Osteoblast (primary cell): ENCODE measurements at places on chromosomes 5 and 9. TPM values are rescaled to one million over a fixed set of nuclear protein-coding genes. Genes with fewer than 3 reads are reported as not detected.
A peak's percentile ranks its signal among the peaks of the same experiment; 100 is the strongest.

GRCh38 chr5:172503925-172504700 lies 49.8 kb upstream of the SH3PXD2B start:
- H3K4me1 ChIP-seq, result no peaks in the 10 kb centered on the region
- H3K27me3 ChIP-seq, result peaks cover 27% of the 10 kb centered on the region
- no peaks in the 10 kb centered on the region for H3K36me3 ChIP-seq
- no peak overlapping the region for H3K4me3 ChIP-seq

GRCh38 chr5:39451276-39451941 lies 26.6 kb upstream of the DAB2 start:
- no peaks in the 10 kb centered on the region for H3K27me3 ChIP-seq
- no peak overlapping the region for H3K27ac ChIP-seq
- peaks cover 45% of the 10 kb centered on the region for H3K4me1 ChIP-seq
- no peak overlapping the region for H3K4me3 ChIP-seq

DNA sequence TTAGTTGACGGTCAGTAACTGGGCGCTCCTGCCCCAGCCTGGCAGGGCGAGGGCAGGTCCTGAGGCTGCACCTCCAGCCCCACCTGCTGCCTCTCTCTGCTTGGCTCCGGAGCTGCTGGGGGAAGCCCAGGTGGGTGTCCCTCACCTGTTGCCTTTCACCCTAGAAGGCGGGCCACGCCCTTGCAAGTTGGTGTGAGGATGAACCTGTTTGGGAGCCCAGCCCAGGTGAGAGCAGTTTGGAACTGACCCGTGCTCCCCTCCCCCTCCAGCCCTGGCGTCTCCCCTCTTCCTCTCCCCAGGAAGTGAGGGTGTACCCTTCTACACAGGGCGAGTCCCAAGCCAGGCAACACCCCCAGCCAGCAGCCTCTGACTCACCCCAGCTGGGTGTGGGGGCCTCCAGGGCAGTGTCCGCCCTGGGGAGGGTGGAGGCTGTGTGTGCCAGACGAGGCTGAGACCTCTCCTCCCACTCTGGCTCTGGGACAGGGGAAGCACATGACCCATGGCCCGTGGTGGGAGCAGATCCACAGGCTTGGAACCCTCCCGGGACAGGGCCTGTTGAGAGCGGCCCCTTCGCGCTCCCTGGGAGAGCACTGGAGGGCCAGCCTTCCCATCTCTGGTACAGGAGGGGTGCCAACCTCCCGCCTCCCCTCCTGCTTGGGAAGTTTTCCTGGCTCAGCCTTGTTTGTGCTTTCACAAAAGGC lies 10.4 kb downstream of the LRRC8A start:
- peaks cover 35% of the 10 kb centered on the region for H3K4me1 ChIP-seq
- peak; percentile 99 for DNase-seq
- peak overlapping the region; percentile 50 for H3K4me3 ChIP-seq
- H3K27me3 ChIP-seq, result no peaks in the 10 kb centered on the region
- peaks cover 43% of the 10 kb centered on the region for H3K36me3 ChIP-seq

DNA sequence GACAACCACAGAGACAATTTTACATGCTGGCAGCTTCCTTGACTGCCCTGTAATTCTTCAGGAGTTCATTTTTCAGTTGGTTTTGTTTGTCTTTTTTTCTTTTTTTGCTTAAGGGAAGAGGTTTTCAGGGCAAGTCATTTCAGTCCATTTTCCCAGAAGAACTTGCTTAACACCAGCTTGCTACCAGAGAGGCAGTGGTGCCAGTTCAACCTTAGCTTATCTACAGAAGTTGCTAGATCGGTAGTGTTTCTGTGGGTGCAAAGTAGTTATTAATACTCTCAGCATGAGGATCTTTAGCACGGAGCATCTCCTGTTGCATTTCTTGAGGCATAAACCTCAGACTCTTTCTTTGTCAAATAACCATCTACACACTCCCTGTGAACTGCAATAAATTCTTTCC lies 1.1 kb downstream of the SPEF2 start:
- peak; percentile 43 for DNase-seq
- no peaks in the 10 kb centered on the region for H3K27me3 ChIP-seq
- peak overlapping the region; percentile 94 for H3K4me3 ChIP-seq
- no peaks in the 10 kb centered on the region for H3K36me3 ChIP-seq

Gene NFX1
- total RNA-seq, result 34.0 and 36.2 TPM in 2 replicates

DNA sequence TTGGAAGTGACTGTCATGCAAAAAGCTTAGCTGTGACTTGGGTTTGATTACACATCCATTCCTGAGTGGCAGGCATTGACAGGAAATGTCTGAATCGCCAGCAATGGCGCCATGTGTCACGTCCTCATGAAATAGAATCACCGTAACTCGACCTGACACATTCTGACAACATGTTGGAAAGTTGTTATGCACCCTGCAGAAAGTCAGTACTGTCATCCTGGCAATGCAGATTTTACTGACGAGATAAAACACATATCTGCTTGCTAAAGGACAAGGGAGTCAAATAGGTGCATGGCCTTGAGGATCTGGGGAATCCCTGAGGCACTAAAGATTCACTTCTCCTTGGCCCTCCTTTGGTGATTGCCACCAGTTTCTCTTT lies 344.2 kb downstream of the SPATA31D1 start:
- no peak overlapping the region for H3K4me3 ChIP-seq
- H3K36me3 ChIP-seq, result no peaks in the 10 kb centered on the region

GRCh38 chr5:172645271-172646055 lies 4.4 kb downstream of the NEURL1B start:
- H3K36me3 ChIP-seq, result no peaks in the 10 kb centered on the region
- DNase-seq, result peak; percentile 41
- H3K4me3 ChIP-seq, result no peak overlapping the region
- H3K27ac ChIP-seq, result no peak overlapping the region

DNA sequence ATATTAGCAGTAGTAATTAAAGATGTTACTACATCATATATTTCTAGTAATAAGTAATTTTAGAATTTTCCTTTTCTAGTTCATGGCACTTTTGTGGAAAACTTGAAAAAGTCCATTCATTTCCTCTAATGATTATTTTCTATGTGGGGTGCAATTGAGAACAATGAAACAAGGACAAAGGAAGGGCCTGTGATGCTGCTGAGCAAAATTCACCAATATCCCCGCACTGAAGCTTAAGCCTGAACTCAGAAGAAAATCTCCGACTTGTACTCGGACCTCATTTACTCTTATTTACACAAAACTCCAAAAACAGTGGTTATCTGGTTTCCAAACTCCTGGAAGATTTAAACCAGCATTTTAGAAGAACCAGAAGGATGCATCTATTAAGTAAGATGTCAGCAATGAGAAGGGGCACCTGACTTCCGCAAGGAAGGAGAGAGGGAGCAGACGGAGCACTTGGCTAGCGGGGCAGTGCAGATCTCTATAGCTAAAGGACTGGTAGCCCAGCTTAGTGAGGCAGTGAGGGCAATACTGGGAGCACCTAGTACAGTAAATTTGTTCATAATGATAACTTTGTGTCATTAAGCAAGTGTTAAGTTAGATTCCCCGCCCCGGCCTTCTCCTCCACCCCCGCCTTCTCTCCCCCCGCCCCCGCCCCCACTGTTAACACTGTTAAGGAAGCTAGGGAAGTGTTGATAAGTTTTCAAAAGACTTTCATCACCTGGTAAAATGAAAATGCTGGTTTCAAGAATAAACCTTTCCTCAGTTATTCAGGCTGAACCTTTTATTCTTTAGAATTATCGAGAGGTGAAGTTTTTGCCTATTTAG lies 123.3 kb downstream of the ZSWIM6 start:
- DNase-seq, result no peak
- no peak overlapping the region for H3K4me3 ChIP-seq
- no peaks in the 10 kb centered on the region for H3K27me3 ChIP-seq
- no peaks in the 10 kb centered on the region for H3K36me3 ChIP-seq
- no peak overlapping the region for H3K27ac ChIP-seq

- DNase-seq, result peak; percentile 18
- no peaks in the 10 kb centered on the region for H3K36me3 ChIP-seq
- H3K27me3 ChIP-seq, result no peaks in the 10 kb centered on the region
- H3K4me1 ChIP-seq, result peaks cover 7% of the 10 kb centered on the region
- no peak overlapping the region for H3K27ac ChIP-seq
- H3K4me3 ChIP-seq, result no peak overlapping the region
These were observed 554.0 kb downstream of the BNC2 start for GRCh38 chr9:16316456-16316855.

Gene FCN1
- not detected in 2 replicates for total RNA-seq

Gene LMNB1
- total RNA-seq, result 7.2 and 7.7 TPM in 2 replicates

Gene FOXD1
- total RNA-seq, result 12.7 and 17.0 TPM in 2 replicates

- no peak overlapping the region for H3K4me3 ChIP-seq
- DNase-seq, result peak; percentile 1
- H3K27ac ChIP-seq, result no peak overlapping the region
These were observed 95.8 kb upstream of the ABCA1 start for GRCh38 chr9:105023788-105024187.

Gene SLC36A2
- total RNA-seq, result not detected in 2 replicates

- no peak for DNase-seq
- no peaks in the 10 kb centered on the region for H3K36me3 ChIP-seq
- H3K27me3 ChIP-seq, result peaks cover 2% of the 10 kb centered on the region
- H3K4me3 ChIP-seq, result no peak overlapping the region
- H3K4me1 ChIP-seq, result no peaks in the 10 kb centered on the region
- no peak overlapping the region for H3K27ac ChIP-seq
These were observed 266.1 kb upstream of the MAP3K1 start for GRCh38 chr5:56549096-56549886.

Gene CNTFR
- total RNA-seq, result under 0.01 TPM in 1 of 2 replicates, not detected in the other

Gene EIF4E1B
- not detected in 2 replicates for total RNA-seq

GRCh38 chr5:138676556-138677193 lies 76.5 kb upstream of the CTNNA1 start:
- DNase-seq, result peak; percentile 19
- H3K27ac ChIP-seq, result no peak overlapping the region
